Anterior cingulate cortex (tissue), 58 donors: ENCODE measurements at places on chromosomes 7 and 10.

- DNase-seq = no peak
Measured at GRCh38 chr10:77904100-77904840, 22.3 kb downstream of the DLG5 start.

DNA sequence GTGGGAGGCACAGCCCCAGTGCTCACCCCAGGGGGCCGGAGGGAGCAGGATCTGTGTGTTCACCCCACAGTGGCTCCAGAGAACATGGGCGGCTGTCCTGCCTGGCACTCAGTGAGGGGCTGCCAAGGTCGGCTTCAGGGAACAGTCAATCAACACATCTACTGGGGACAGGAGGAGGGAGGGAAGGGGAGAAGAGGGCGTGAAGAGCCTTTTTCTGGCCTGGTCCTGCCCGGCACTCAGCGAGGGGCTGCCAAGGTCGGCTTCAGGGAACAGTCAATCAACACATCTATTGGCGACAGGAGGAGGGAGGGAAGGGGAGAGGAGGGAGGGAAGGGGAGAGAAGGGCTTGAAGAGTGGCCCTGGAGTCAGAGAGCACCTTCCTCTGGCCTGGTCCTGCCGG, 184.9 kb downstream of the ADARB2 start:
- no peak for DNase-seq

DNA sequence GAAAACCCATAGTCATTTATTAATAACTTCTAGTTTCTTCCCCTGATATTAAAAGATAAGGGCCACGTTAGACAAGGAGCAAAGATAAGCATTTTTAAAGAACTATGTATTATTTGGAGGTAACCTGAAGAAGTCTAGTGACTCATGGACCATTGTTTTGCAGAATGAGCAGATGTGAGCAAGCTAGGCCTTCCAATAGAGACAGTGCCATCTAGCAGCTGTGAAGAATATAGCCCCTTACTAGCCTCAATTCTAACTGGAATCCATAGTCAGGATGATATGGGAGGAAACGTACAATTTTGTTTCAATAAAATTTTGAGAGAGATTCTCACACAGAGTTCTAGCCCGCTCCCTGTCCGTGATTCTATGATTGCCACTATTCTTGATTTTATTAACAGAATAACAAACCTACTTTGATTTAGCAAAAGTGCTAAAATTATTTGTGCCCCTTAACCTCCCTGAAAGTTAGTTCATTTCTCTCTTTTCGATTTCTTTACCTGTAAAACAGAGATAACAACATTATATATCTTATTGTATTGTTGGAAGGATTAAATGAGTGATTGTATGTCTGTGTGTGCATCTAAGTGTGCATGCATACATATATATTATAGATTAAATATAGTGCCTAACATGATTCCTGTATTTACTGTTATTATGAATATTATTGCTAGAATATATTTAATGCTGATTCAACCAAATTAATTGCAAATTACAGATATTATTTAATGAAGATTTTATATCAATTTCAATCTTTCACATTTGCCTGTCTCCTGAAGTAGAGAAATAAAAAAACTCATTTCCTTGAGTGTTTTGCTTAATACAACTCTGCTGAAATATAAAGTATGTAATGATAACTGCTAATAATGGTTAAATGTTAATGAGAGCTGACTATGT, 22.7 kb downstream of the FAM237B start:
- no peak for DNase-seq

DNA sequence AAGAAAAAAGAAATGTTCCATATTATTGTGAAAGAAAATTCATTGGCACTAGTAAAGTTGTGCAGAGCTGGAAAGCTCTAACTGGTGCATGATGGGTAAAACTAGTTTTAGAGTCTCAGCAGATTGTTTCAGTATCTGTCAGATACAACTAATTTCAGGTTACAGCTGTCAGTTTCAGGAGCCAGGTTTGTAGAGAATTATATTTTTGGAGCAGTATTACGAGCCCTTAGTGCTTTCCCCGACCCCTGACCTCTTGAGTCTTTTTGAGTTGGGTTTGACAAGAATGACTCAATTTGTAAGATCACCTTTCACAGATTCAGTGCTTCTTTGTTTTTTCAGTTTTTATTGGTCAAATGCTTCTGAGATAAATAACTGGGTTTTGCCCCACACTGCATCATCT, 366.4 kb upstream of the PLXDC2 start:
- DNase-seq = no peak

DNA sequence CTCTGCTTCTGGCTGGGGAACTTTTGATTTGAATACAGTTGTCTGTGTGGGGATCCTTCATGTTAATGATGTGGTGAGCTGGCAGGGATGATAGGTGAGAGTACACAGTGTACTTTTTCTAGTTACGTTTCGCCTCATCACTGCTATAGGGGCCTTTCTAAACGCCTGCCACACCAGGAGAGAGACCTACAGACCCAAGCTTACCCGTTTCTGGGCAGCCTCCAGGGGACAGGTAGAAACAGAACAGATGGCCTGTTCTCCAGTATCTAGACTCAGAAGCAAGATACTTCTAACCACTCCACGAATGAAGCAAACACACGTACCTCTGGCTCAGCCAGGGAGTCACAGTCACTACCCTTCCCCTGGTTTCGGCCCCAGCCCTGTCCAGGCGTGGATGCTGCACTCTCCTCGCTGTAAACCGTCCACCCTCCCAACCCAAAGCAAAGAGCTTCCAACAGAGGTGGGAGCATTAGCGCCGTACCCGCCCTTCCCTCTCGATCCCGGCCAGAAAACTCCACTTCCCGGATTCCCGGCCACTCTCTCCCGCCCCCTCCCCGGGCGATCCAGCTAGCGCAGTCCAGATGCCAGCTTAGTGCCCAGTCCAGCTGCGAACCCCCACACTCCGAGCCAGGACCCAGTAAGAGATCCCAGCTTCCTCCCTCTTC, 1.2 kb downstream of the CCDC6 start:
- DNase-seq = no peak

DNA sequence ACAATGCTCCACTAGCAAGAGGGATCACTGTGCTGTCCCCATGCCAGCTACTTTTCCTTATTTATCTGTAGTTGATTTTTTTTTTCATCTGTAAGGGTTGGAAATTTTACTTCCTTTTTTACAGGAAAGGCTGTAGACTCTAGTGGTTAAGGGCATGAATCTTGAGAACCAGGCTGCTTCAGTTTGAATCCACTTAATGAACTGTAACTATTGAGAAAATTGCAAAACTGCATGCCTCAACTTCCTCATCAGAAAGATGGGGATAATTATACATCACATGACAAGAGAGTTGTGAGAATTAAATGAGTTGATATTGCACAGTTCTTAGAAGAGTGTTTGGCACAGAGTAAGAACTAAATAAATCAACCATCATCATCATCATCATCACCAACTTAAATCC, 106.4 kb upstream of the GSDME start:
- DNase-seq = no peak

GRCh38 chr7:41096917-41097316, 606.0 kb downstream of the INHBA start:
- no peak for DNase-seq

DNA sequence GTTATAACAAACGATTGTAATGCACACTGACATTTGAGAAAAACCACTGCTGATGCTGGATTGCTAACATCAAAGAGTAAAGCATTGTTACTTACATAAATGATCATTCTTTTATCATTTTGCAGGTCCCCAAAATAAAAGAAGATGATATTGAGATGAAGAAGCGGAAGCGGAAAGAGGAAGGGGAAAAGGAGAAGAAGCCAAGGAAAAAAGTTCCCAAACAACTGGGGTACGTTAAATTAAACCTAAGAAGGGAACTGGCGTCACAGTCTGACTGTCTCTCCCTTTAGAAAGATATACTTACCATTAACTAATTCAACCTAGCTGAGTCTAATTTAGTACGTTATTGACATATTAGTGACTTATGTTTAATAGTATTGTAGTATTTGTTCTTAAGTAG, 28.1 kb downstream of the UBN2 start:
- no peak for DNase-seq

GRCh38 chr7:44075296-44076075, 6.8 kb downstream of the POLM start:
- DNase-seq = no peak

GRCh38 chr7:47253650-47254080, 328.2 kb downstream of the TNS3 start:
- DNase-seq = no peak

GRCh38 chr7:114086537-114086913, 167.7 kb upstream of the PPP1R3A start:
- DNase-seq = no peak

GRCh38 chr10:72260976-72261783, 12.5 kb upstream of the DDIT4 start:
- peak; percentile 46 for DNase-seq

DNA sequence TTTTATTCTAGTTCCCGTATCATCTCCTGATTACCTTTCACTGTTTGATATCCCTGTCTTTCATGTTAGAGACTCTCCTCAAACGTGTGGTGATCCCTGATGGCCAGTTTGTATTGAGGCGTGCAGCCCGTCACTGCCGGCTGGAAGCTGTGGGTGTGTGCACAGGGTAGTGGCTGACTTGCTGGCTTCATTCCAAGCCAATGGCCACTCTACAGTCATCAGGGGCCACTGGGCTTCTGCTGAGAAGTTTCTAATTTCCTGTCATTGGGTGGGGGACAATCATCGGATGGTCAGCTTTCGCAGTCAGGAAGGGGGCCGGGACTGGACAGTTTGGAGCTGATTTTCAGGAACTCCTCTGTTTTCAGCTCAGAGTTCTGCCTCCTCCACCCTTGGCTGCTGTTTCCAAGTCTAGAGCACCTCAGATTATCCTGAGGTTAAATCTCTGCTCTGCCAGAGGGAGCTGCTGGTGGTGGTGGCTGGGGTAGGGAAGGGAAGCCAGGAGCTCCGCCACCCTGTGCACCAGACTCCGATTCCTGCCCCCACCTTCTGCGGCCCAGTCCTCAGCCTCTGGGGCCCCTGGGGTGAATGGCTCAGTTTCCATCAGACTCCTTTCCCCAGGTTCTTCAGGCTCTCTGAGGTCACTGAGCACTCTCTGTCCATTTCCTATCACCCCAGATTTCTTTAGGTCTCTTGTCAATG, 34.9 kb downstream of the BAIAP2L1 start:
- DNase-seq = no peak

GRCh38 chr10:81179805-81180452, 642.2 kb downstream of the SH2D4B start:
- DNase-seq = no peak

DNA sequence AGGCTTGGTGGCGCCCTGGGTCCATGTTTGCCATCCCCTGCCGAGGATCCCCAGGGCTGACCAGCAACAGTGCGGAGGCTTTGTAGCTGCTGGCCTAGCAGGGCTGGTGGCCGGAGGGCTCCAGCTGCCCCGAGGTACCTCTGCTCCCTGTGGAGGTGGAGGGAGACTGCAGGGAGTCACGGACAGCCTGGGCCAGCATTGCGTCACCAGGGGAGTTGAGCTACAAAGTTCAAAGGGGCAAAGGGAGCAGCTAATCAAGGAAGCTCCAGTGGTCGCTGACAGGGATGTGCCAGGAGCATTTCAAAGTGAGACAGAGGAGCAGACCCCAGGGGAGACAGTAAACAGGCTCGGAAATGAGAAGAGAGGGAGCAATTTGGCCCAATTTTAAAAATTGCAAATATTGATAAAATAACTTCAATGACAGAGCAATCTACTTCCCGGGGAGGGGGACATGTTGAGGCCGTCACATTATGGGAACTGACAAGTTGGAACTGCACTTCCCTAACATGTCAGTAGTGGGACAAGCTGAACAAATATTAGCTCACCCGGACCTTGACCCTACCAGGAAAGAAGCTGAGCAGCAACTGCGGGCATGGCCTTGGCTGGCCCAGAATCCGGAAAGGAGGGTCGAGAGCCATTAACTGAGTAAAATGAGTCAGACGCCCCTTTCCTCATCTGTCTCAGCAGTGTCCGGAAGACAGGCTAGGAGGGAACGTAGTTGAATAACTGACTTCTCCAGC, 39.4 kb downstream of the BTBD16 start:
- DNase-seq = no peak

- no peak for DNase-seq
Measured at GRCh38 chr10:131547129-131547799, 235.7 kb upstream of the TCERG1L start.

- DNase-seq = no peak
Measured at GRCh38 chr10:62502995-62503613, 128.9 kb downstream of the ZNF365 start.

DNA sequence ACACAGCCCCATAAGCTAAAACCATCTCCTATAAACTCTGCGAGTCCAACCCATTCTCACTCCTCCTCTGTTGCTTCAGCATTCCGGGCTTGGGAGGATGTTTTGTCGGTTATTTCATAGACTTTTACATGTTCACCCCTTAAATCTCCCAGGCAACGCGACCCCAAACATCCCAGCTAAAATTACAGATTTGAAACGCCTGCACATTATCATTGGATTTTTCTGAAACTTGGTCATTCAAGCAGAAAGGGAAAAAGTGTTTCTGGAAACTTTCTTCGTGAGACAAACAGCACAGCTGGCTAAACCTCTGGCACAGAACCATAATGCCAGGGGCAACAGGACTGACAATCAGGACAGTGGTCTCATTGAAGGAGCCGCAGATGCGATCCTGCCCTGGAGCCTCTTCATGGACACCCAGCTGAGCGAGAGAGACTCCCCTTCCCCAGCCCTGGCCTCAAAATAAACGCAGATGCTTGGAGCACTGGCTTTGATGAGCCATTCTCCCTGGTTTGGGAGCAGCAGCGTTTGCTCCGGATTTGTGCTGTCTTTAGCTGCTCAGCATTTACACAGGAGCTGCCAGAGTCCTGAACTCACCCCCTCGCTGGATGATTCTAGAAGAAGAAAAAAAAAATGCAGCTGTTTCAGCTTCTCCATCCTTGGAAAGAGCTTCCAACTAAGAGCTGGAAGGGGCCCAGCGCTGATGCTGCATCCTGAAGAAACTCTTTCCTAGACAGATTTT, 30.1 kb downstream of the AFAP1L2 start:
- DNase-seq = no peak

- DNase-seq = no peak
Measured at GRCh38 chr10:5466451-5467206, 32.7 kb downstream of the CALML5 start.

DNA sequence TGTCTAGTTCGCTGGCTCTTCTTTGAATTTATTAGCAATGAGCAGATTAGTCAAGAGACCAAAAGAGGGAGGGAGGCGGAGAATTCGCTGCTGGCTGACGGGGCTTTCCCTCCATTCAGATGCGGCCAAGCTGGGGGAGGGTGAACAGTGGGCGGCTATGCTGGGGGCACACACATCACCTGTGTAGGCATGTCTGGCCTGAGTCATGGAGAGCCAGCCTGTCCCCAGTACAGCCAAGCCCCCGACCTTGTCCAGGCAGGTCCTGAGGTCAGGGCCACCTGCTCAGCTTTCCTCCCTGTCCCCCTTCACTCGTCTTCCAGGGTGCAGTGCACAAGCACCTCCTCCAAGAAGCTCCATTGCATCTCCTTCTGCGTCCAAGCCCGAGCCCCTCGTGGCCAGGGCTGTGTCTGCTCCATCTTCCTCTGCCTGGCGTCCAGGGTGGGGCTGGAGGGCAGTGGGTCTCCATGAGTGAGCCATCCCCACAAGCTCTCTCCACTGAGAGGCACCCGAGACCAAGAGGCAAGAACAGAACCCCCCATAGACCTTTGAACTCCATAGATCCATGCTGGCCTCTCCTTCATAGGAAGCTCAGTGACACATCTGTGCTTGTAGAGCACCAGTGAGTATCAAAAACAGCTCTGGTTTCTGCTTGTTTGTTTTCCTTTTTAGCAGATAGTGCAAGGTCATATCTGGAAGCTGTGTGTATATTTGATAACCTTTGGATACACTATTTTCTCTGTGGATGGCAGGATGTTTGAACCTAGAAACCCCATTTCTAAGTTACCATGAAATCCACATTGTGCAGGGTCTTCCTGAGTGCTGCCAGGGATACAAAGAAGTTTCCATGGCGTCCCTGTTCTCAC, 1.9 kb upstream of the DEPP1 start:
- no peak for DNase-seq

GRCh38 chr7:156918635-156919034, 25.7 kb upstream of the LMBR1 start:
- DNase-seq = no peak
